Activated T-cell treated with anti-CD3 and anti-CD28 coated beads, Interleukin-2, amount 50 U/mL, for 72 hours (primary cell): ENCODE measurements at places on chromosomes 6 and 20.

- no peak for DNase-seq
Observed at GRCh38 chr20:23156170-23156841, 70.2 kb upstream of the CD93 start.

DNA sequence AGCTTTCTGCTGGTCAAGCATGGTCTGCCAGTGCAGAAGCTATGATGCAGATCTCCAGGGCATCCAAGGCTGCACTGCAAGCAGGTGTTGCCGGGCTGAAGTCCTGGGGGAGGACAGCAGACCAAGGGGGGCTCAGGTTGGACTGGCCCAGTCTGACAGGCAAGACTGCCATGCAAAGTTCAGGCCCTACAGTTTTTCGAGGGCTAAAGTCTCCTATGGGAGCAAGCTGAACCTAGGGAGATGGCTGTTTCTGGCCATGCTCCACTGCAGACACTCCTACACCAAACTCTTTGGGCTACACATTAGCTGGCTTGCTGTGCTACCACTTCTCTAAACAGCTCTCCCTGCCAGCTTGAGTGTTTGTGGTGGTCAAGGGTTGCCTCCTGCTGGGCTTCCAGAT is 130.0 kb upstream of the SYNCRIP start:
- no peak for DNase-seq

DNA sequence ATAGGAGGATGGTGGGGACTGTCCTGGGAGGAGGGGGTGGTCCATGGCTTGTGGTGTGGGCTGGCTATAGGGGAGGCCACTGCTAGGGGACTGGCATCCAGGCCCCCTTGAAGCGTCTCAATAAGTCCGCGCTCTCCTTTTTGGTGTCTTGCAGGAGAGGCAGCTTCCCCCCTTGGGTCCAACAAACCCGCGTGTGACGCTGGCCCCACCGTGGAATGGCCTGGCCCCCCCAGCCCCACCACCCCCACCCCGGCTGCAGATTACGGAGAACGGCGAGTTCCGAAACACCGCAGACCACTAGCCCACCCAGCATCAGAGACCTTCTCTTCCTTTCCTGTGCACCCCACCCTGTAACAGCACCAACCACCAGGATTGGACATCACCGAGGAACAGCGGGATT is 2.8 kb upstream of the ZBTB9 start:
- no peak for DNase-seq

- no peak for DNase-seq
Observed at GRCh38 chr6:25706314-25707014, 48.1 kb upstream of the SLC17A4 start.

- DNase-seq: no peak
Observed at GRCh38 chr6:116876635-116877611, at the start of gene RFX6. TSS of gene RFX6 (plus strand) at chr6:116877242. CDS start at chr6:116877276, 34 bp downstream.
